ENCODE measurements at places on chromosomes 12 and 14. TPM values are rescaled to one million over a fixed set of nuclear protein-coding genes. Genes with fewer than 3 reads are reported as not detected.

The SRRM4 gene
- not detected for total RNA-seq

DNA sequence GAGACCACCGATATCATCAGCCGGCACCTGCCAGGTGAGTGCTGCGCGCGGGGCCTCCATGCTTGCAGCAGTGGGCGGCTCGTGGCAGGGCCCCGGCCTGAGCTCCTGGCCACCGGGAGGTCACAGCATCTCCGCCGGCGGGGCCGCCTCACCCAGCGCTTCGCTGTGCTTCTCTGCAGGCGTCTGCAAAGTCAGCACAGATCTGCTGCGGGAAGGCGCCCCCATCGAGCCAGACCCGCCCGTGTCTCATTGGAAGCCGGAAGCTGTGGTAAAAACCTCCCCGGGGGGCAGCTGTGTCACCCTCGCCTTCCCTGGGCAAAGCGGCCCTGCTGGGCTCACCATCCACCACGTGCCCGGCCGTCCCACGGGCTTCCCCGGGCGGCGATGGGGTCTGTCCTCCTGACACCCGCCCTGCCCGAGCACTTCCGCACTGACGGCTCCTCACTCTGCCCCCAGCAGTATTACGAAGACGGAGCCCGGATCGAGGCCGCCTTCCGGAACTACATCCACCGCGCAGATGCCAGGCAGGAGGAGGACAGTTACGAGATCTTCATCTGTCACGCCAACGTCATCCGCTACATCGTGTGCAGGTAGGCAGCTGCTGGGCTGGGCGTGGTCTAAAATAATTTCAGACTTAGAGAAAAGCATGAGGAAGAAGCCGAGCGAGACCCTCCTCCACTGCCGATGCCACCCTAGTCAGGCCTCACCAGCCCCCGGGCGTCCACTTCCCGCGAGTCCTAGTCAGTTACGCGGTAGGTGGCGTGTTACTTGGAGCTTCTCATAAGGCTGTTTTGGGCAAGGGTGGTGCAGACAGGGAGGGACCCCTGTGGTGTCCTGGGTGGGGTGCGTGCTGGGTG is 7.1 kb downstream of the PGAM5 start:
- H3K4me1 ChIP-seq = no peaks in the 10 kb centered on the region
- no peak overlapping the region for H3K27ac ChIP-seq
- no peaks in the 10 kb centered on the region for H3K27me3 ChIP-seq
- DNase-seq = no peak

The RNASE3 gene
- not detected for total RNA-seq

The CSRP2 gene
- 3.8 TPM for total RNA-seq

The INTS13 gene
- total RNA-seq = 12.4 TPM

GRCh38 chr12:27974735-27975221 is 2.2 kb upstream of the PTHLH start:
- no peak overlapping the region for H3K27ac ChIP-seq
- DNase-seq = no peak
- peaks cover 4% of the 10 kb centered on the region for H3K27me3 ChIP-seq
- H3K4me3 ChIP-seq = peak overlapping the region; percentile 10

DNA sequence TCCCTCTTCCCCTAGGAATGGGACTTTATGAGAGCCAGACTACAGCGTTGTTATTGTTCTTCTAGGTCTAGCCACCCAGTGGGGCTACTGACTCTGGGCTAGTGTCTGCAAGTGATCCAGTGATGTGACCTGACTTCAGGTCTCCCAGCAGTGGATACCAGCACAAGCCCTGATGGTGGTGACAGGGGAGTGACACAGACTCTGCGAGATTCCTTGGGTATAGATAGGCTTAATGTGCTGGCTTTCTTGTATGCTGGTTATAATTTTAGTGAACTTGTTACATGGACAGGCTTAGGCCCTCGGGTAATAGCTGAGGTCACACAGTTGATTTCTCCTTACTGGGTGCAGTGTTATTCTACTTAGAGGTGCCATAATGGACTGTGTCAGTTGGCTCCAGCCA is 106.9 kb downstream of the TBC1D30 start:
- DNase-seq = no peak
- no peaks in the 10 kb centered on the region for H3K4me1 ChIP-seq
- no peak overlapping the region for H3K4me3 ChIP-seq
- H3K27ac ChIP-seq = no peak overlapping the region
- no peaks in the 10 kb centered on the region for H3K27me3 ChIP-seq
- no peaks in the 10 kb centered on the region for H3K36me3 ChIP-seq

- no peak overlapping the region for H3K4me3 ChIP-seq
- DNase-seq = peak; percentile 62
- no peaks in the 10 kb centered on the region for H3K36me3 ChIP-seq
- H3K27ac ChIP-seq = peak overlapping the region; percentile 55
Measured at GRCh38 chr14:21557084-21557901, 22.6 kb downstream of the OR10G3 start.

DNA sequence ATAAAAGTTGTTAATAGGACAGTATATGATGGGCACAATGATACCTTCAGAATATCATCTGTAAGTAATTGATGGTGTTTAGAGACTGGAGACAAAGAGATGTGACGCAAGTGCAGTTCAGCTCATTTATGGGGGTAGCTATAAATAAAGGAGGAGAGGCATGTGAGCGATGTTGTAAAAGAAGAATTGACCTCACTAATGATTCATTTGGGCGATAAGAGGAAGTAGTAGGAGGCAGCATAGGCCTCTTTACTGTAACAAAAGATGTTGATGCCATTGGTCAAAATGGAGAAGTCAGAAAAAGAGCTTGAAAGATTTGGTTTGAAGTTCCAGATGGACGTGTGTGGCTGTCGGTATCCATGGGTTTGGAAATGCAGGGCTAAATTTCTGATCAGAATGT is 70.0 kb downstream of the FLRT2 start:
- no peak overlapping the region for H3K4me3 ChIP-seq
- peaks cover 3% of the 10 kb centered on the region for H3K4me1 ChIP-seq
- H3K27me3 ChIP-seq = no peaks in the 10 kb centered on the region
- H3K36me3 ChIP-seq = no peaks in the 10 kb centered on the region
- no peak for DNase-seq

The CFAP73 gene
- not detected for total RNA-seq

DNA sequence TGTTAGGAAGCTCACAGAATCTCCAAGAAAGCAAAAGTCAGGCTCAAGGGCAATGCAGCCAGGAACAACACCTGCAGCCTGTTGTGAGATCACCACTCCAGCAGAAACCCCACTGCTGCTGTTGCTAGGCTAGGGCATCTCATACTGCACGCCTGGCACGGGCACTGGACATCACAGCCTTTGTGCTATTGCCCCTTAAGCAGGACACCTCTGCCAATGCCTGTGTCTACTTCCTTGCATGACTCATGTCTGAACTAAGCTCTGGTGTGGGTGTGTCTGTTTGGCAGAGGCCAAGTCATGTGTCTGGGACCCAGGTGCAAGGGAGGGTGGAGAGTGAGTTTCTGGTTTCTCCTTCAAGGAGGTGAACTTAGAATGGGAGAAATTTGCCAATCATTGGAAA is 10.0 kb upstream of the DDX47 start:
- H3K36me3 ChIP-seq = no peaks in the 10 kb centered on the region
- H3K27me3 ChIP-seq = no peaks in the 10 kb centered on the region
- H3K4me3 ChIP-seq = no peak overlapping the region
- peak; percentile 63 for DNase-seq

- no peaks in the 10 kb centered on the region for H3K36me3 ChIP-seq
- H3K27me3 ChIP-seq = no peaks in the 10 kb centered on the region
- peak overlapping the region; percentile 90 for H3K27ac ChIP-seq
- peak overlapping the region; percentile 90 for H3K4me3 ChIP-seq
- DNase-seq = no peak
Measured at GRCh38 chr12:27013611-27014084, 536 bp downstream of the TM7SF3 start.

The SDR9C7 gene
- total RNA-seq = not detected

DNA sequence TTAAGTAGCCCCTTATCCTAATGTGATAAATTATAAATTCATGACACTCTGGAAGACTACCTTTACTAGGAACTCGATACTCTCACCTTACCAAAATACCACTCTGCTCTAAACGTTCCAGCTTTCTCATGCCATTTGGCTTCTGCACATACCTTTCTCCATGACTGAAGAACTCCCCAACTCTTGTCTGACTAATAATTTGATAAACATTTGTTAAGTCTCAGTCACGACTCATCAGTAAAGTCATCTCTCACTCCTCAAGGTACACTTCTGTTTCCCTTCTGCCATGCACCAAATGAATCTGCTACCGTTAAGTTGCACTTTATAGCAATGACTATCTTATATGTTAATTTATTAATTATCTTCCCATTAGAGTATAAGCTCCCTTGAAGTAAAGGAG is 498.3 kb upstream of the NOVA1 start:
- H3K27me3 ChIP-seq = no peaks in the 10 kb centered on the region
- DNase-seq = no peak
- H3K27ac ChIP-seq = no peak overlapping the region

DNA sequence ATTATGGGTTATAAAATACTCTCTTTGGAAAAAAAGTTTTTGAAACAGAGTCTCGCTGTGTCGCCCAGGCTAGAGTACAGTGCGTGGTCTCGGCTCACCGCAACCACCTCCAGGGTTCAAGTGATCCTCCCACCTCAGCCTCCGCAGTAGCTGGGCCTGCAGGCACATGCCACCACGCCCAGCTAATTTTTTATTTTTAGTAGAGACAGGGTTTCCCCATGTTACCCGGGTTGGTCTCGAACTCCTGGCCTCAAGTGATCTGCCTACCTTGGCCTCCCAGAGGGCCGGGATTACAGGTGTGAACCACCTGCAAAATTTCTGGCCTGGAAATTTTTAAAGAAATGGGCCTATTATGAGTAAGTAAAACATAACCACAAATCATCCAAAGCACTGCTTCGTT is 3.8 kb downstream of the USP15 start:
- DNase-seq = no peak
- no peaks in the 10 kb centered on the region for H3K27me3 ChIP-seq
- H3K36me3 ChIP-seq = no peaks in the 10 kb centered on the region

Measured in pancreas (tissue), 10 donors.